ENCODE measurements at places on chromosomes 3 and 15. TPM values are rescaled to one million over a fixed set of nuclear protein-coding genes. Genes with fewer than 3 reads are reported as not detected.

GRCh38 chr15:92196342-92196741 is 197.3 kb upstream of the ST8SIA2 start:
- no peak for DNase-seq

GRCh38 chr15:56019819-56020486 is 26.5 kb upstream of the NEDD4 start:
- DNase-seq, result no peak

GRCh38 chr3:196677931-196678330 is 34.1 kb downstream of the CEP19 start:
- DNase-seq, result no peak

Gene GABRR3
- not detected for total RNA-seq

DNA sequence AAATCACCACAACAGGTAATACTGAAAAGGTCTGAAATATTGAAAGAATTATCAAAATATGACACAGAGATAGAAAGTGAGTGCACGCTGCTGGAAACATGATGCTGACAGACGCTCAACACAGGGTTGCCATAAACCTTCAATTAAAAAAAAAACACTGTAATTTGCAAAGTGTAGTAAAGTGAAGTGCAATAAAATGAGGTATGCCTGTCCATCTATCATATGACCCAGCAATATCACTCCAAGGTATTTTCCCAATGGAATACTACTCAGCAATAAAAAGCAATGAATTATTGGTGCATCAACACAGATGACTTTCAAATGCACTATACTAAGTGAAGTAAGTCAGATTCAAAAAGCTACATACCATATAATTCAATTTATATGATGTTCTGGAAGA is 47.6 kb upstream of the SLC12A8 start:
- DNase-seq, result no peak

Gene SLC25A36
- 63.8 TPM for total RNA-seq

Gene SLC28A1
- total RNA-seq, result 0.17 TPM

DNA sequence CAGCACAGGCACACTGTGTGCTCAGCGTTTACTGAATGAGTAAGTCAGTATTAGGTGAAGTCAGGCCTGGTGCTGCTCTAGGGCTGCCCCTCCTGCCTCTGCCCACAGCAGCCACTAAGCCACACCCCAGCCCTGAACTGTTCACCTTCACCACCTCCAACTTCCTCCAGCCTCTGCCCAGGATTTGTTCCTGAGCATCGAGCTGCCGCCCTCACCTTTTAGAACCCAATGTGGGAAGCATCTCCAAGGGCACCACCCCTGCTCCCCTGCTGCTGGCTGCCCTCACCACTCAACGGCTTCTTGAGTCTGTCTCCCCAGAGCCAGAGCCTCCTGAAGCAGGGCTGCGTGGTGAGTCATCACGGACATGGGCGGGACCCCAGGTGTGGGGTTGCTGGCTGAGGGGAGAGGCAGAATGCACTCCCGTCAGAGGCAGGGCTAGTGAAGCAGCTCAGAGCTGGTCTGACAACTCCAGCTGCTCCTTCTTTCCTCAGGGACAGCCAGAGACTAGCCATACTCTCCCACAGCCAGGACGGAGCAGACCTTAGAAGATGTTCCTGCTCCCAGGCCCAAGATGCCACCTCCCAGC is 5.8 kb downstream of the HYAL2 start:
- DNase-seq, result peak; percentile 91

DNA sequence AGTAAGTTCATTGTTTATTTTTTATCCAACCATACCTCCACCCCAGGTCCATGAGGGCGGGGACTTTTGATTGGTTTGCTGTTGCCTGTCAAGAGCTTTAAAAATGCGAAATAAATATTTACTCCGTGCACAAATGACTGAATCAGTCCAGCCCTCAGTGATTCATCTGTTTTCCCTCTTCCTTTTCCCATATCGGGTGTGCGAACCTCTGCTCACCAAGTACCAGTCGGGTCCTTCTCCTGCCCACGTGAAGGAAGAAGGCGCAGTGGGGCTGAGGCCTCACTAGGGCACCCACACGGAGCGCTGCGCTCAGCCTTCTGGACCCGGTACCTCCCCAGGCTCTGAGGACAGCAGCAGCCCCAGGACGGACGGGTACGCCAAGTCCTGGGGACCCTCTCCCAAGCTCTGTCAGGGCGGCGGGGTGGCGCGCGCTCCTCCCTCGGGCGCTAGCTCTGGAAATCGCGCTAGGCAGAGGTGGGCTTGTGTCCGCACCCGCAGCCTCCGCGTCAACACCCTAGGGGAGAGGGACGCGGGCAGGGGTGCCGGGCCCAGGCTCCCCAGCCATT is 70.5 kb upstream of the EPHB3 start:
- DNase-seq, result no peak

GRCh38 chr3:183918178-183918577 is 33.5 kb upstream of the PARL start:
- DNase-seq, result no peak

GRCh38 chr15:67207555-67208207 is 46.8 kb downstream of the AAGAB start:
- DNase-seq, result no peak

DNA sequence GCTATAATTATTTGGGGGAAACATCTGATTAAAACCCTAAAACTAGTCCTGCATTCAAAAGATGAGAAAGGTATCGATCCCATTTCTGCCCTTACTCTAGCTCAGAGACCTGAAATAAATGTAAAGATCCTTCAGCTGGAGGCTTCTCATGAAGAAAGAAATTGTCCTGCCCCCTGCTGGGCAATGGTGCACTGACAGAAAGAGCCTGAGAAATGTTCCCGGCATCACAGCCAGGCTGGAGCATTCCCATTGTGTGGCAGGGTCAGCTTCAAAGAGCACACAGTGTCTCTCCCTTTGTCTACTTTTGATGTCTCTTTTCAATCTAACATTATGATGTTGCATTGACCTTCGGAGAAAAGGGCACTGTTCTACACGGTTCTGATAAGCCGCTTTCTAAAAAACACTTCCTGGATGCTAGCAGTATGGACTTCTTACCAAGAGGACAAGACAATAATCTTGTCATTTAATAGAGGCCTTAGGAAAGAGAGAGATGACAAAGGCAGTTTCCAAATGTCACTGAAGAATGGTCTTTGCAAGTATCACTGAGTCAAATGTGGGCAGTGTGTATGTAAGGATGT is 287.5 kb downstream of the MAGI1 start:
- DNase-seq, result no peak

GRCh38 chr3:120506828-120507774 is 56.3 kb upstream of the FSTL1 start:
- DNase-seq, result no peak

DNA sequence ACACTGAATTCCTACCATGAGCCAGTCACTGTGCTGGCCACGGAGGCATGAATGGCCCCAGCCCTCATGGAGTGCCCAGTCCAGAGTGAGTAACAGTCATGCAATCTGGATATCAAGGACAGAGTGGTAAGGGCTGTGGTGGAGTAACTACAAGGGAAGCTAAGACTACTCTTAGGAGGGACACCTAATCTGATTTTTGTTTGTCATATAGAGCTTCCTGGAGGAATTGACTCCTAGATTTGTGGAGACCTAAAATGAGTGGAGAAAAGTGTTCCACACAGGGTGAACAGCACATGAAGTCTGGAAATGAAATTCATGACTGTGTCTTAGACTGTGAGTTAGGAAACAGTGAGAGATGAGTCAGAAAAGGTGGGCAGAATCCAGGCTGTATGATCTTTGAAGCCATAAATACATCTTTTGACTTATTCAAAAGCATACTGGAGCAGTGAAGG is 219.9 kb downstream of the NFKBIZ start:
- DNase-seq, result peak; percentile 26

DNA sequence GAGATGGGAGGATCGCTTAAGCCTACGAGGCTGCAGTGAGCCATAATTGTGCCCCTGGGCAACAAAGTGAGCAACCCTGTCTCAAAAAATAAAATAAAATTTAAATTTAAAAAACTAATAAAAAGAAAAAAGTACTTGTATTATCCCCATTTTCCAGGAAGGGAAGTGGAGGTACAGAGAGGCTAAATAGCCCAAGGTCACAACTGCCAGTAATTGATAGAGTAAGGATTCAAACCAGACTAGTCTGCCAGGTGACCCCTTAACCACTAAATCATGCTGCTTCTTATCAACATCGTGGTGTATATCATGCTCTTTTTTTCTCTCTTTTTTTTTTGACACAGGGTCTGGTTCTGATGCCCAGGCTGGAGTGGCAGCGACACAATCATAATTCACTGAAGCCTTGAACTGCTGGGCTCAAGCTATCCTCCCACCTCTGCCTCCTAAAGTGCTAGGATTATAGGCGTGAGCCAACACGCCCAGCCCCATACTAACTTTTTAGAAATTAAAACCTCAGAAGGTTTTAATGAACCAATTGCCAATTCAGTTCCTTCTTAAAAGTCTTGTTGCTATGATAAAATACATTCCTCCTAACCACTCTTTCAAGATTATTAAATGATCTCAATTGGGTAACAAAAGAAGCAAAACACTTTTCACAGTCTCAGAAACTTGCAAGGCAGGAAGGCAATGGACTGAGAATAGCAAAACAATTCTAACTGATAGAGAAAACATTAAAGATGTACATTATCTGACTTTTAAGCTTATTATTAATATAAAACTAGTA is 30.5 kb downstream of the HERC1 start:
- no peak for DNase-seq

Gene MAP1A
- total RNA-seq, result 2.5 TPM

All from kidney epithelial cell (primary cell).